ENCODE measurements at places on chromosomes 4 and X. TPM values are rescaled to one million over a fixed set of nuclear protein-coding genes. Genes with fewer than 3 reads are reported as not detected.
A peak's percentile ranks its signal among the peaks of the same experiment; 100 is the strongest.

Gene PRAF2
- total RNA-seq: 0.69 TPM

DNA sequence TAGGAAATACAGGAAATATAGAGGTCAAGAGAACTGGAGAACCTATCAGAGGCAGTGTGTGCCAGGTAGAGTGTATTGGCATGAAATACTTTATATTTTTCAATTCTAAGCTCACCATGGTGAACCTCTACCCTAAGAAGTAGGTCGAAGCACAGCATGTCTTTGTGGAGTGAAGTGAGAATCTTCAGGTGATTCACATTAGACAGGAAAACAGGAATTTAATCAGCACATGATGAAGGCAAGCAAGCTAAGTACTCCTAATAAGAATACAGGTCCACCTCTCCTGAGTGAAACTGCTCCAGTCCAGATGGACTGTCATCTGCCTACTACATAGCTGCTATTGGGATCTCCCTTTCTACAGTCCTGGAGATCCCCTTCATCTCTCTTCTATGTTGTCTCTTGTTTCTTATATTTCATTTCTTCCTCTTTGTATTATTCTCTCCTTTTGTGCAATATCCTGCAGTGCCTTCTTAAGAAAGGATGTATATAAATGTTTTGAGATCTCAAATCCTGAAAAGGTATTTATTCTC lies 159.0 kb downstream of the LRBA start:
- no peak for DNase-seq

GRCh38 chrX:19440713-19441112 lies 74.6 kb downstream of the MAP3K15 start:
- peak; percentile 13 for DNase-seq

DNA sequence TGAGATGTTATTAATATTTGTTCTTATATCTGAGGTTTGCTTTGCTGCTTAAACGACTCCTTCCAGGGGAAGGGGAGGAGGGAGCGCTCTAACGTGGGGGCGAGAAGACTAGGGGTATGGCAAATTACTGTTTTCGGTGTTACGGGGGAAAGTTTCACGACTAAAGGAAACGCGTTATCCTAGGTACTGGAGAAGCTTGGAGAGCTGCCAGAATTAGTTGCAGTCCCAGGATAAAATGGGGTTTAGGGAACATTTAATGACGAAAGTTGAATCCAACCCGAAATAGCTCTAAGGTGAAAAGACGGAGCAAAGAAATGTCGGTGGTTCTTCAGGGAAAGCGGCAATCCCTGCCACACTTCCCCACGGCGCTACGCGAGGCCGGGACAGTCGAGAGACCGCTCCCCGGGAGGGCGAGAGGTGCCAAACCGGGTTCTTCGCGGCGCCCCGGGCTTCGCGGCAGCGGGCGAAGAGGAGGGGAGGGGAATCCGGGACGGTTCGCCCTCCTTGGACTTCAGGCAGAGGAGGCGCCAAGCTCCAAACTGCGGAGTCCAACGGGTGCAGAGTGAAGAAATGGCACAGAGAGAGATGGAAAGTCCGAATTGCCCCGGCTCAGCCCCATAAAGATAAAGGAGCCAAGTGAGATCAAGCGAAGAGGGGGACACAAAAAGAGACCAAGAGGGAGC lies 724 bp downstream of the THOC2 start:
- peak; percentile 15 for DNase-seq

- no peak for DNase-seq
These were observed 13.0 kb upstream of the LEF1 start for GRCh38 chr4:108181704-108182103.
